RKO (cell line): ENCODE measurements at places on chromosomes 5 and 9.
A peak's percentile ranks its signal among the peaks of the same experiment; 100 is the strongest.

DNA sequence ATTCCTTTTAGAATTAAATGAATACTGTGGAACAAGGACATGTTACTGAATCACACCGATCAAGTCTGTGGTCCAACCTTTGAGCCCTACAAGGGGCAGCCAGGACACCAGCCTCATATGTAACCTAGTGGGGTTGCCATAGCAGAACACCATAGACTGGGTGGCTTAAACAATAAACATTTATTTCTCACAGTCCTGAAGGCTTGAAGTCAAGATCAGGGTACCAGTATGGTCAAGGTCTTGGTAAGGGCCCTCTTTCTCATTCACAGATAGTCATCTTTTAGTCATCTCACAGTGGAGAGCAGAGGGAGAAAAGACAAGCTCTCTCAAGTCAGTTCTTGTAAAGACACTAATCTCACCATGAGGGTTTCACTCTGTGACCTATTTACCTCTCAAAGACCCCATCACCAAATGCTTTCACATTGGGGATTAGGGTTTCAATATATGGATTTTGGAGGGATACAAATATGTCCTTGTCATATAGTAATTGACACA is 422.5 kb downstream of the GADD45G start:
- DNase-seq: no peak

- no peak for DNase-seq
Measured at GRCh38 chr9:5920860-5921328, 30.2 kb downstream of the MLANA start.

GRCh38 chr5:88287846-88288527 is 19.3 kb upstream of the TMEM161B start:
- DNase-seq: no peak

GRCh38 chr5:135951257-135951656 is 3.5 kb downstream of the LECT2 start:
- no peak for DNase-seq

- DNase-seq: no peak
Measured at GRCh38 chr9:97271292-97271691, 36.2 kb upstream of the CCDC180 start.

DNA sequence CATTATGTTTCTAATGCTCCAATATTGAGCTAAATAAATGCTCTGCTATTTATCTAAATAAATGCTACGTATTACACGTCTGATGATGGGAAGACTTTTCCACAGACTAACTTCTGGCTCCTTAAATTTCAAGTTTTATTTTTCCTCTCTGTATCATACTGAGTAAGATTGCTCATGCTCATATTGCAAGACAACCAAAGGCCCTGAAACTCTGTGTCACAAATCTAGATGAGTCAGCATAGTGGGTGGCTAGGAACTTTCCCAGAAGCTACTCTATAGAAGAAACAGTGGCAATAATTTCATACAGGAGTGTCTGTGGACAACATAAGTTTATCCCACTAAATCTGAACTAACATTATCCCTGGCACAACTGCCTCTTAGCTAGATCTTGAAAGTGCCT is 53.0 kb upstream of the RFX3 start:
- peak; percentile 86 for DNase-seq

- DNase-seq: no peak
Measured at GRCh38 chr9:107127608-107128007, 155.5 kb upstream of the RAD23B start.

DNA sequence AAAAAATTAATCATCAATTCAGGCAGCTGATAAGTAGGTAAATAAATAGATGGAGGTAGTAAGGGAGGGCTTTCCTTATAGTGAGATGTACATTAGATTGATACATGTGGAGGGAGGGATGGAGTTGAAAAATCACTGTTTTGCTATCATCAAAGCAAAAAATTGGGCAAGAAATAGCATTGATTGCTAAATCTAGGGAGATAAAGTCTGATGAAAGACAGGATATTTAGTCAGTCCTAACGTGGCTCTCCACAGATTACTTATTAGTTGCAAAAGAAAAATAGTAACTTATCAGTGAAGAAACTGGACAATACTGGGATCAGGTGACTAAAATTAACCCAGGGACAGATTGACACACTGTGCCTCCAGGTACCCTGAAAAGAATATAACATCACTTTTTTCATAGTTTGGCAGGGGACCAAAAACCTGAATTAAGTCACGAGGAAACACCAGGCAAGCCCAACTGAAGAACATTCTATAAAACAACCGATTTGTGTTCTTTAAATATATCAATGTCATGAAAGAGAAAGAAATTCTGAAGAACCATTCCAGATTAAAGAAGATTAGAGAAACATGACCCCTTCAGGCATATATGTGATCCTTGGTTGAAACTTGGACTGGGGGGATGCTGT is 27.1 kb upstream of the GOLPH3 start:
- DNase-seq: no peak

- no peak for DNase-seq
Measured at GRCh38 chr5:61587125-61587524, 255.1 kb downstream of the ZSWIM6 start.

- DNase-seq: no peak
Measured at GRCh38 chr5:16897284-16897704, 38.8 kb downstream of the MYO10 start.

DNA sequence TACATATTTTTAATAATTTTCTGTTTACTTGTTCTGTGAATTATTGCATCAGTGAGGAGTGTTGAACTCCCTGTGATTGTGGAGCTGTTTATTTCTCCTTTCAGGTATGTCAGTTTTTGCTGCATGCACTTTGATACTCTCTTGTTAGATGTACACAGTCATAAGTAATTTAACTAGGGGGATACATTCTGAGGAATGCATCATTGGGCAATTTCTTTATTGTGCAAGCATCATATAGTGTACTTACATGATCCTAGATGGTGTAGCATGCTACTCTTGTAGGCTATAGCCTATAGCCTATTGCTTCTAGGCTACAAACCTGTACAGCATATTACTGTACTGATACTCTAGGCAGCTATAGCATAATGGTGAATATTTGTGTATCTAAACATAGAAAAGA is 9.5 kb downstream of the DENND4C start:
- DNase-seq: no peak

- DNase-seq: no peak
Measured at GRCh38 chr5:55154873-55155272, 5.1 kb upstream of the GPX8 start.

GRCh38 chr5:1008451-1009358 is at the start of gene NKD2:
Gene NKD2 (plus strand): TSS chr5:1008802. CDS start chr5:1009058, 256 bp downstream.
- peak; percentile 27 for DNase-seq

DNA sequence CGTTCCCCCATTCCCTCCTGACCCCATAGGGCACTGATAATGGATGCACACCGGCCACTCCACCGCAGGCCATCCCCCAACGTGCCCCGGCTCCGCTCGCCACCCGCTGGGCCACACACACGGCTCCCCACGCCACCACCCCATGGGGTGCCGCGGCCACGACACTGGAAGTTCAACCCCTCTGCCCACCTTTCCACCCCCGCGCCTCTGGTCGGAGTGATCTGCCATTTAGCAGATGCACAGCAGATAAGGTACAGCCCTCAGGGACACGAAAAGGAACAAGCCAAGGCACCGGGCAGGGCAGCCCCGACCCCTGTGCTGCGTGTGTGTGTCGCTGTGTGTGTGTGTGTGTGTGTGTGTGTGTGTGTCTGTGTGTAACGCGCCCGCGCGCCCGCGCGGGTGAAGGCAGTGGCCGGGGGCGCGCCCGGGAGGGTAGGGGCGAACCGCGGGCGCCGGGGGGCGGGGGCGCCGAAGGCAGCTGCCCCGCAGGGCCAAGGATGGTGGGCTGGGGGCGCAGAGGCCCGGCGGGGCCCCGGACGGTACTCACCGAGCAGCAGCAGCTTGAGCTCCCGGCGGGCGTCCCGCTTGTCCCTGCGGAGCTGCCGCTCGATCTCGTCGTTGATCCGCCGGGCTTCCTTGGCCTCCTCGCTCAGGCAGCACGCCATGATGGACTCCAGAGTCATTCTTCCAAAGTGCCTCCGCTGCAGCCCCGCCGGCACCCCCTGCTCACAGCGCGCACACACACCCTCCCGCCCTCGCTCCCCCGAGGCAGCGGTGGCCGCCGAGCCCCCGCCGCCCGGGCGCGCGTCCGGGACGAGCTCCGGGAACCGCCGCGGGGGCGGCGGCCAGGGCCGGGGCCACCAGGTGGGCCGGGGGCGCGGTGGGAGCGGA is 813 bp downstream of the GNAQ start:
- DNase-seq: peak; percentile 53

- DNase-seq: no peak
Measured at GRCh38 chr5:113031557-113031956, 55.0 kb downstream of the DCP2 start.

GRCh38 chr9:108776920-108777639 is 78.7 kb downstream of the ACTL7B start:
- DNase-seq: no peak

GRCh38 chr9:79939819-79940218 is 368.1 kb downstream of the TLE4 start:
- no peak for DNase-seq

GRCh38 chr5:163915481-163915961 is 410.1 kb downstream of the MAT2B start:
- no peak for DNase-seq

DNA sequence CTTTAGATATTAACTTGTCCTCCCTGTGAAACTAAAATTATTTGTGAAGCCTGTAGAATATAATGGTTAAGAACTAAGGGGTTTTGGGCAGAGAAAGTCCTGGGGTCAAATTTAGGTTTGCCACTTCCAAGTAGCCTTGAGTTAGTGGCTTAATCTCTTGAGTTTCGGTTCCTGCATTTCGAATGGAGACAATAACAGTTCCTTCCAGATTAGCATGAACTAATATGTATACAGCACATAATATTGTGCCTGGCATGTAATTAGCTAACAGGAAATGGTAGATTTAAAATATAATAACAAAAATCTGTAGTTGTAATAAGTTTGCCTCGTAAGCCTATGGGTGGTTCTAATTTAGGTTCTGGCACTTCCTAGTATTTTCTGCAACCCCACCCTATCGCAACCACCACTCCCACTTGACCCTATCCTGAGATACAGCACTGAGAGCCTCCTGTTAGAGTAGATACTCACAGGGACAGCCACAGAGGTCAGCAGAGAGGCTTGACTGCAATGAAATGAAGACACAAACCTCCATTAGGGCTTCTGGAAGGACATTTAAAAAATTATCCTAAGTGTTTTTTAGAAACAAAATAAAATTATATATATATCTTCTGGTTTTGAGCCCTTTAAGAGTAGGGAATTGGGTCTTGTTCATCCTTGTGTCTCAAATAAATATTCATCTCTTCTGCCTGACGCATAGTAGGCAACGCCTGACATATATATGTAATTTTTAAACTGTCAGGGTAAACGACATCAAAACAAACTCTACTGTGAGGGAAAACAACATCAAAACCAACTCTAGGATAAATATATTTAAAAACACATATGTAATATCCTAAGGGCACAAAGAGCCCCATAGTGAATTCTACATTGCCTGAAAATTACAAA is 8.5 kb downstream of the SPINK9 start:
- DNase-seq: no peak

GRCh38 chr9:104774132-104774531 is 10.2 kb downstream of the NIPSNAP3B start:
- DNase-seq: no peak

- DNase-seq: no peak
Measured at GRCh38 chr9:125536167-125536772, 170.7 kb downstream of the MAPKAP1 start.

GRCh38 chr5:151904909-151905308 is 19.7 kb downstream of the GLRA1 start:
- no peak for DNase-seq

- no peak for DNase-seq
Measured at GRCh38 chr9:21381448-21382339, 3.5 kb downstream of the IFNA2 start.

DNA sequence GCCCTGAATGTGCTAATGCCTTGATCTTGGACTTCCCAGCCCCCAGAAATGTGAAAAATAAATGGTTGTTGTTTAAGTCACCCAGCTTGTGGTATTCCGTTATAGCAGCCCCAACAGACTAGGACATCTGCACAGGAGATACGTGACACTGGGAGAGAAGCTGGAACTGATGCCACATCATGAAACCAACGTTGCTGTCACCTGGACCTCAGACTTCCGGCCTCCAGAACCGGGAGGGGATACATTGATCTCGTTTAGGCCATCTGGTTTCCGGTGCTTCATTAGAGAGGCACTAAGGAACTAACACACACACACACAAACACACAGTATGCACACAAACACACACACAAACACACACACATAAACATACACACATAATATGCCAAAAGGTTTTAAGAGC is 75.0 kb upstream of the ICE1 start:
- no peak for DNase-seq

DNA sequence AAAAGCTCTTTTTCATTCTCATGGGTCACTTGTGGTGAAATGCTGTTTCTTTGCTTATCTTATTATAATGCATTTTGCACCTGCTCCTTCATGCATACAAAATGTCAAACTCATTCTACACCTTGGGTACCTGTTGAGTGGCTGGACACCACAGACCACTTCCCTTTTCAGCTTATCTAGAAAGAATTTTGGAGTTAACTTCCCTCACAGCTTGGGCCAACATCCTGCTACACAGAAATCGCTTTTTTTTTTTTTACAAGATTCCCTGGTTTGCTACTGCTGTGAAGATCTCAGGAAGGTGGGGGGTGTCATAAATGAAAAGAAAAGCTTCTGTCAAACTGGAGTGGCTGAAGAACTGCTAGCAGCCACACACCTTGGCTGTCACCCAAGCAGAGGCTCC is 2.6 kb downstream of the REXO4 start:
- no peak for DNase-seq

DNA sequence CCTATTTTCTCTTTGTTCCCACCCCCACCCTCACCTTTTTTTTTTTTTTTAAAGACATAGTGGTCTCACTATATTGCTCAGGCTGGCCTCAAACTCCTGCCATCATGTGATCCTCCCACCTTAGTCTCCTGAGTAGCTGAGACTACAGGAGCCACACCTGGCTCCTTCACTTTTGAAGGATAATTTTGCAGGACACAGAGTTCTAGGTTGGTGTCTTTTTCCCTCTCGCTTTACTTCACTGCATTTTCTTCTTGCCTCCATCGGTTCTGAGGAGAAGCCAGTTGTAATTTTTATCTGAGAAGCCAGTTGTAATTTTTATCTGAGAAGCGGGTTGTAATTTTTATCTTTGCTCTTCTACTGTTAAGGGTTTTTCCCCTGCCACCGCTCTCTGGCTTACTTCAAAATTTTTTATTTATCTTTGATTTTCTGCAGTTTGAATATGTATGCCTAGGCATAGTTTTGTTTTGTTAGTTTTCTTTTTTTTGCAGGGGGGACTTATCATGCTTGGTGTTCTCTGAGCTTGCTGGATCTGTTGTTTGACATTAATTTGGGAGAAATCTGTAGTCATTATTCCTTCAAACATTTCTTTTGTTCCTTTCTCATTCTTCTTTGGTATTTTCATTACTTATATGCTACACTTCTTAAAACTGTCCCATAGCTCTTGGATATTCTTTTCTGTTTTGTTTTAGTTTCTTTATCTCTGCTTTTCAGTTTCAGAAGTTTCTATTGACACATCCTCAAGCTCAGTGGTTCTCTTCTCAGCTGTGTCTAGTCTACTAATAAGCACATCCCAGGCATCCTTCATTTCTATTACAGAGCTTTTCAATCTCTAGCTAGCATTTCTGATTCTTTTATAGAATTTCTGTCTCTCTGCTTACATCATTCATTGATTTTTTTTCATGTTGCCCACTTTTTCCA is 148.2 kb upstream of the CHD1 start:
- no peak for DNase-seq
